ENCODE measurements at places on chromosomes 2 and 18. TPM values are rescaled to one million over a fixed set of nuclear protein-coding genes. Genes with fewer than 3 reads are reported as not detected.

CPS1 gene
- 651 TPM for total RNA-seq

DNA sequence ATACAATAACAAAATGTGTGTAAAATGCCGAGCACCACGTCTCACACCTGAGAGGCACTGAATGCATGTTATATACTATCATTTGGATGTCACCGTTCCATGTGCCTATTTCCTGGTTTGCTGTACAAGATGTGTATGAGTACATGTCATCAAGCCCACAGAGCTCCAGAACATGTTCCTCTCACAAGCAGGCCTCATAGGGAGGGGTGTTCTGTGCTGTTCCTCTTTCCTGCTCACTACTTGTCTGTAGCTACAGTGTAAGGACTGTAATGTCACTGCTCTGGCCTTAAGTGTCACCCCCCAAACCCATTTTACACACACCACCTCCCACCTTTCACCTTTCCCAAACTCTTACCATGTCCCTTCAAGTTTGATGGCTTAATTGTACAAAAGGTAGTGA lies 1.8 kb downstream of the AFF3 start:
- DNase-seq: no peak

DNA sequence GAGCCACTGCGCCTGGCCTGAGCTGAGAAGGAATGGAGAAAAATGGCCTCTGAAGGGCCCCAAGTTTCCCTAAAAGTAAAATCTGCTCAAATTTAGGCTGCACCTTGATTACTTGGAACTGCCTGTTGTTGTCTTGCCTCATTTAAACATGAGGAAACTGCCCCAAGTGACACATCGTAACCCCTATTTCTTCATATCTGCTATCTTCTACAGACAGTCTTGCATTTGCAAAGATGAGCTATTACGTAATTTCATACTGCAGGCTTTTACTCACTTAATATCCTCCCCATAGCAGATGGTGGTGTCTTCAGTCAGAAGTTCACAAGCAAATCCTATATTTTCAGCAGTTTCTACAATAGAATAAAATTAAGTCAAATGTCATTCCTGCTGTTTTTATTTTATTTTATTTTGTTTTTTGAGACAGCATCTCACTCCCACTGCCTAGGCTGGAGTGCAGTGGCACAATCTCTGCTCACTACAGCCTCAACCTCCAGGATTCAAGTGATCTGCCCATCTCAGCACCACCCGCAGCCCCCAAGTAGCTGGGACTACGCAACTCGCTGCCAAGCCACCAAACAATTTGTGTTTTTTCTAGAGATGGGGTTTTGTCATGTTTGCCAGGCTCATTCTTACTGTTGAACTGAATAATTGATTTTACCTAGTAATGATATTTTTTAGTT lies 45.3 kb upstream of the NARS1 start:
- no peak for DNase-seq

DNA sequence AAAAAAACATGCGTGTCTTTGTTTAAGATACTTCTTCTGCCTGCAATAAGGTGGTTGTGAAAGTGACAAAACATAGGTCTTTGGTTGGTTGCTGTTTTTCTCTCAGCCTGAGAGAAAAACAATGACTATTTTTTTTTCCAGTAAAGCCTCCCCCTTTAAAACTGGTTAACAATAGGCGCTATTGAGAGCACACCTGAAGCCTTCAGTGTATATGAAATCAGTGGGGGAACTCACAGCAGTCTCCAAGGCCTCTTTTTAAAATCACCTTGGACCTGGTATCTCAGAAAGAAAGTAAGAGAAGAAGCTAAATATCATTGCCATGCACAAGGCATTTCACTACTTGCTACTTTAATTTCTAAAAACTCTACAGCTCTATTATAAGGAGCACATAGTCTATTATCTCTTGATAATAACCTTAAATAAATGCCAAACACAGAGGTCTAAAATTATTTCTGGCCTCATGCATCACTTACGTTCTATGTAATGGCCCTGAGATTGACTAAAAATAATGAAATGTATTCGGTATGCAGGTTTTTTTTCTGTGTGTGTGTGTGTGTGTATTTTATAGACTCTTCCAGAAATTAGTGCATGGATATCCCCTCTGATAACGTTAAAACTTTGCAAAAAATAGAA lies 544.4 kb downstream of the TDRD15 start:
- DNase-seq: no peak

Measured in liver (tissue), 10 donors.